ENCODE measurements at places on chromosomes 5 and 9.

DNA sequence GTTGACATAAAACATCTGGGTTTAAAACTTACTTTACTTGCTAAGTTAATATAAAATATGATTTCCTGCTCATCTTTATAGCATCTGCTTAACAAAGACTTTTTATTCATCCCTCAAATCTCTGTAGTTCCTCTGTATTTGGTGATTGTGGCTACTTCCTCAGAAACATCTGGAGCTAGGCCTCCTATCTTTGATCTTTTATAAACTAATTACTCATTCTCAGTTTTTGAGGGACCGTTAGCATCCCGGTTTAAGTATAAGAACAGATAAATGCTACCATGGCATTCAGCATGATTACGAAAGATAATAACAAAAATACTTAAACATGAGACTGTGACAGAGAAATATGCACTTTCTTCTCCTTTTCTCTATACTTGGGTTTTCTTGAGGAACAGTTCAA, 85.3 kb downstream of the SLC38A9 start:
- DNase-seq: no peak

DNA sequence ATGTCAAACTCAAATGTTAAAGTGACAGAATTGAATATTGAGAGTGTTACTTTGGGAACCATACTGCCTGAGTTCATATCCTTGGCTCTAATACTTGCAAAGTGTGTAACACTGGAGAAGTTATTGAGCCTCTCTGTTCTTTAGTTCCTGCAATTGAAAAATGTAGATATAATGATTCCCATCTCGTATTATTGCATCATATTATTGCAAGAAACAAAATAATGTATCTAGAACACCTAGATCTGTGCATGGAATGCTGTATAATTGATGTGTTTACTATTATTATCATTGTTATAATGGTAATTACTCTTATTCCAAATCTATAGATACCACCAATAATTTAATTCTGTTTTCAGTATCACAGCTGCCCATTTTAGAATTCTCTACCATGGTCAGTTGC, 310.3 kb downstream of the GABRG2 start:
- DNase-seq: no peak

DNA sequence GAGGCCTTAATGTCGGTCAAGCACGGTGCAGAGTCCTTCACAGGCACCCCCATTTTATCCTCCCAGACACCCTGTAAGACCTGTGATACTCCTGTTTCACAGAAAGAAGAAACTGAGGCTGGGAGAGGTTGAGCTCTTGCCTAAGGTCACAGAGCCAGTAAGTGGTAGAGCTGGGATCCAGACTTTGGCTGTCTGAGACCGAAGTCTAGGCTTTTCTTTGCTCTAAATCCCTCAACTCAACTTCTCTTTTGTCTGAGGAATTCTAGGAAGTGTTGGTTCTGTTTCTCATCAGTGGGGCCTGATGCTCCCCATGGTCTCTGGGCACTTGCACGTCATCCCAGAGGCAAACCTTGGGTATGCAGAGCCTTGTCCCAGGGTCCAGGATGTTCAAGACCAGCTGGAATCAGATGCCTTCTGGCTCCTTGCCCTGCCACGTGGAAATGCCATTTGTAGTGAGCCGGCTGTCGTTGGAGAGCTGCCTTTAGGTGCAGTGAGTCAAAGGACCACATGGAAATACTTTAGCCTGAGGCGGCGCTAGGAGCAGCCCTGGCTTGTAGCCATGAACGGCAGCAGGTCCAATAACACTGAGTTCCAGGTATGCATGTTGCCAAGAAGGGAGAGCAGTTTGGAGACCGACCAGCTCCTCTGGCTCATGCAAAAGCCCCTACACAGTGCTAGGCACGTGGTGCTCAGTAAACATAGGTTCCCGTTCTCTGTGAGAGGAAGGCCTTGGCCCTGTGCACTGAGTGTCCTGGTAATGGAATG, 9.2 kb downstream of the DCANP1 start:
- DNase-seq: no peak

GRCh38 chr5:96855031-96855872, 21.0 kb upstream of the ERAP2 start:
- no peak for DNase-seq

DNA sequence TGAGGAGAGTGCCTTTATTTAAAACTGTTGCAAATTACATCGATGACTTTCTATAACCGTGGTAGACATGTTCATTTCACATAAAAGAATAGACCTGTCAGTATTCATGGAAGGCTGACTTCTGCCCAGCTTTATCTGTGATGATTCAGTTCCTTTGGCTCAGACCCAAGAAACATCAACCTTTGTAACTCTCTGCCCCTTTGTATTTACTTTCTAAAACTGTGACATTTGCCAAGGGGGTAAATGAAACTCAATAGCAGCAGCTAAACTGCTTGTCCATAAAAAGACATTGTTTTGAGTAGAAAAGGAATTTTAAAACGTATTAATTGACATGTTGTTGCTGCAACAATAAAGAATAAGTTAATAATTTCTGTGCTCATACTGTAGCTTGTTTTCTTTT, 137.8 kb upstream of the ANKH start:
- no peak for DNase-seq

DNA sequence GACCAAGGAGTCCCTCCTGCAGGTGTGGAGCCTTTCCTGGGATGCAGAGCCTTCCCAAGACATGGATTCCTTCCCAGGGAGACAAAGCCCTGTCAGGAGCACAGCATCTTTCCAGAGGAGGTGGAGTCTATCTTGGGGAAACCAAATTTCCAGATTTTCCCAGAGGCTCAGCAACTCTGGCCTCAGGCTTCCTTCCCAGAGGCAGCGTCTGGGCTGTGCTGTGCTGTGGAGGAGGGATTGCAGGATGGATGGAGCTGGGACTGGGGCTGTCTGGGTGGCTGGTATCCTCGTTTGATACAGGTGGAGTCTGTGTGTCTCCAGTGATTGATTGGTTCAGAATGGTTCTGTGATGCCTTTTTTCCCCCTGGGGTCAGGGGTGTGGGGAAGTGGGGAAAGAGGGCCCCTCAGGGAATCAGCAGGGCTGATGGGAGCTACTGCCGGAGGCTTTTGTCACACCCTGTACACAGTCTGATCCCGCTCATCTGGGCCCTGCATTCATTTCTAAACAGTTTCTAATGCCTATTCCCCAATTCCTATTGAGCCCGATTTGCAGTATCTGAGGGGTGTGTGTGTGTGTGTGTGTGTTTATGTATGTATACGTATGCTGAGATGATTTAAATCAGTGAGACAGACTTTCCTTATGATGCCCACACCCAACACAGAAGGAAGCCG, 16.0 kb downstream of the OR13J1 start:
- DNase-seq: no peak

- DNase-seq: no peak
Observed at GRCh38 chr9:124595743-124596142, 88.5 kb upstream of the NR5A1 start.

DNA sequence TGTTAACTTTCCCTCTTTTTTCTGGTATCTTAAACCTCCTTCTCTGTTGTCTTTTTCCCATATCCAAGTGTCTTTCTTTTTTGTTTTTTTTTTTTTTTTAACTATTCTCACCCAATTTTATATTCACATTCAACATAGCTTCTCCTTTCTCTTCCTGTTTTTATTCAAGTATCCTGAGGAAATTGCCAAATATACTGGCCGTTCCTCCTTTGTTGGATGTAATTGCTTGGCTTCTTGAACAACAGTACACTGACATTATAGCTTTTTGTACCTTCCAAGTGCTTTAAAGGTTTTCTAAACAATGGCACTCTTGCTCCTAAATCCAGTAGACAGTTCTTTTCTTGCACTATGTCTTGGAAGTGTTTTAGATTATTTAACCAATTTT, 1146.8 kb downstream of the MAT2B start:
- no peak for DNase-seq
